ENCODE measurements at places on chromosomes 11 and 22.

GRCh38 chr22:42648368-42649245 lies 585 bp downstream of the CYB5R3 start:
- peaks cover 54% of the 10 kb centered on the region for H3K4me1 ChIP-seq
- H3K27ac ChIP-seq = peak overlapping the region; percentile 96
- H3K36me3 ChIP-seq = no peaks in the 10 kb centered on the region
- peak overlapping the region; percentile 99 for H3K4me3 ChIP-seq

- no peak overlapping the region for H3K4me3 ChIP-seq
- DNase-seq = no peak
- H3K4me1 ChIP-seq = no peaks in the 10 kb centered on the region
- H3K36me3 ChIP-seq = no peaks in the 10 kb centered on the region
These were observed 40.9 kb downstream of the GAS2 start for GRCh38 chr11:22707119-22707899.

- no peak overlapping the region for H3K4me3 ChIP-seq
- DNase-seq = no peak
- no peak overlapping the region for H3K27ac ChIP-seq
- H3K27me3 ChIP-seq = no peaks in the 10 kb centered on the region
- peaks cover 30% of the 10 kb centered on the region for H3K4me1 ChIP-seq
- peaks cover 17% of the 10 kb centered on the region for H3K36me3 ChIP-seq
These were observed 31.6 kb downstream of the BMAL1 start for GRCh38 chr11:13309156-13309555.

- H3K4me1 ChIP-seq = no peaks in the 10 kb centered on the region
- DNase-seq = peak; percentile 43
- H3K27me3 ChIP-seq = no peaks in the 10 kb centered on the region
- H3K27ac ChIP-seq = no peak overlapping the region
- no peak overlapping the region for H3K4me3 ChIP-seq
These were observed 44.2 kb upstream of the TTLL12 start for GRCh38 chr22:43230971-43231723.

GRCh38 chr11:10483584-10483983 lies 28.5 kb downstream of the AMPD3 start:
- no peak overlapping the region for H3K27ac ChIP-seq
- H3K27me3 ChIP-seq = no peaks in the 10 kb centered on the region
- DNase-seq = no peak
- no peaks in the 10 kb centered on the region for H3K36me3 ChIP-seq
- no peaks in the 10 kb centered on the region for H3K4me1 ChIP-seq

- H3K4me3 ChIP-seq = no peak overlapping the region
- peaks cover 39% of the 10 kb centered on the region for H3K4me1 ChIP-seq
- DNase-seq = no peak
These were observed 40.4 kb downstream of the TNRC6B start for GRCh38 chr22:40218152-40218551.

Measured in tibial nerve (tissue), 4 donors.